ENCODE measurements at places on chromosomes 3 and 15.

GRCh38 chr3:196631682-196632045, 7.8 kb upstream of the NRROS start:
- DNase-seq = no peak

- no peak for DNase-seq
Measured at GRCh38 chr3:182786564-182787196, 6.6 kb upstream of the ATP11B start.

- no peak for DNase-seq
Measured at GRCh38 chr3:112984485-112984884, 6.3 kb upstream of the GTPBP8 start.

DNA sequence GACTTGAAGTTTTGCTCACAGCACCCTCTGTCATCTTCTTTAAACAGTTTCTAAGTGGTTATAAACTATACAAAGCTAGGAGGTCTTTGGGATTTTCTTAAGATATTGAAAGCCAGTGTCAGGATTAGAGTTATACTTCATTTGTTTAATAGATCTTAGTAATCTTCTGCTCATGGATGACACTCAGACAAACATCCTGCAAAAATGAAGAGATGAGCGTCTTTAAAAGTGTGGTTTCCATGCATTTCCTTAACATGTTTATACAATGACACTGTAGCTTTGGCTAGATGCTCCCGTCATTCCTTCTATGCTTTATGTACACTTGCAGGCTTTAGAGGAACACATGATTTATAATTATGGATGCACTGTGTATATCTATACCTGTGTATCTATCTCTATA, 182.2 kb downstream of the NAALADL2 start:
- no peak for DNase-seq

GRCh38 chr15:62765916-62766315, 276.6 kb upstream of the TPM1 start:
- DNase-seq = no peak

- no peak for DNase-seq
Measured at GRCh38 chr15:26294059-26294689, 431.0 kb upstream of the ATP10A start.

GRCh38 chr3:187040516-187041361, 98.6 kb downstream of the RPL39L start:
- DNase-seq = no peak

- no peak for DNase-seq
Measured at GRCh38 chr3:148205977-148206376, 491.7 kb upstream of the AGTR1 start.

DNA sequence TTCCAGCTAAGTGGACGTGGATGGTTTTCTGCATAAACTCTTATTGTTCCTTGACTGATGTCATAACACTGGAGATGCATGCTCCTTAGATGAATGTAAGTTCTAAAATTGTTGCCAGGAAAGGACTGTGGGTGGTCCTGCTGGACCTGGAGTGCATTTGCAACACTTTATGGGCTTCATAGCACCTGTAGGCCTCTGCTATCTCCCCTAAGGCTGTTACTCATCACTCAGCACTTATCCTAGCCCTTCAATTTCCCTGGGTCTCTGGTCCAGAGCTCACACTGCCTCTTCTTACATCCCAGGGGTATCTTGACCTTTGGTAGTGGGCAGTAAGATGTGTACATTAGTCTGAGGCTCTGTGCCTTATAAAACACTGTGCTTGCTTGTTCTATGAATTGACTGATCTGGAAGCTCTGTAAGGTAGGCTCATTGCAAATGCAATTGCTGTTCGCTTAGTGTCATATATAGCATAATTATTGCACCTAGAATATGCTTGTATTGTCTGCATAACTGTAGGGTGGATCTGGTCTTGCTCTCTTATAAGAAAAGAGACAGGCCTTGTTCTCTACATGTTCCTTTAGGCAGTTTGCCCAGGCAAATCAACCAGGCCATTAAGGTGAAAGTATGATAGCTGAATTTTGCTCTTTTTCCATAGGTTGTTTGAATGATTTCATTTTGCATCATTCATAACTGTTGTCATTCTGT, 35.8 kb downstream of the SLCO3A1 start:
- no peak for DNase-seq

GRCh38 chr3:169404520-169404890, 259.0 kb downstream of the MECOM start:
- no peak for DNase-seq

DNA sequence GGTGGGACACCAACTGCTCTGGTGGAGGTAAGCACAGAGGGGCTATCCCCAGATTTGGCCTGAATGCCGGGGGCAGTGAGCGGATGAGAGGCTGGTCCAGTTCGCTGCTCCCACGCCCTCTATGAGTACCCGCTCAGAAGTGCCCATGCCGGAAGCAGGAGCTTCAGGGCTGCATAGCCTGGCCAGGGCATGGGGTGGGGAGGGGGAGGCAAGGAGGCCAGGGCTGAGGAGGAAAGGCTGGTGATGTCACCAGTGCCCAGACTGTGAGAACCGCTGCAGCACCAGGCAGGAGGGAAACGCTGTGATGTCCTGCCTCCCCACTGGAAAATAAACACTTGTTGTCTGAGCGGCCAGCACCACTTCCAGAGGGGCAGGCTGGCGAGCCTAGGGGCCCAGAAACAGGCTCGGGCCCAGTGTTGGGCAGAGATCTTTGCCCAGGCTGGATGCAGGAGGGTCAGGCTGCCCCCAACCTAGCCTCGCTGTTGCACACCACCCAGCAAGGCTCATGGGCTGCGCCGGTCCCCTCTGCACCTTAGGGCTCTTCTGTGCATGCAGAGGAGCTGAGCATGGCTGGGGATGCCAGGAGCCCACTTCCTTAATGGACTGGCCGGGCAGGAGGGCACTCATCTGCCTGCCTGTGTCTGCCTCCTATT, 10.9 kb upstream of the DLL4 start:
- no peak for DNase-seq

DNA sequence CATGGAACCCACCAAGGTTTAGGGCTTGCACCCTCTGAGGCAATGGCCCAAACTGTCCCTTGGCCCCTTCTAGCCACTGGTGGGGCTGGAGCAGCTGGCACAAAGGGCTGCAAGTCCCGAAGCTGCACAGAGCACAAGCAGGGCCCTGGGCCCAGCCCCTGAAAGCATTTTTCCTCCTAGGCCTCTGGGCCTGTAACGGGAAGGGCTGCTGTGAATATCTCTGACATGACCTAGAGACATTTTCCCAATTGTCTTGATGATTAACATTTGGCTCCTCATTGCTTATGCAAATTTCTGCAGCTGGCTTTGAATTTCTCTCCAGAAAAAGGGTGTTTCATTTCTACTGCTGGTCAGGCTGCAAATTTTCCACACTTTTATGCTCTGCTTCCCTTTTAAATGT, 151.5 kb upstream of the CADPS start:
- DNase-seq = no peak

GRCh38 chr3:104460477-104461406, 906.0 kb upstream of the ALCAM start:
- no peak for DNase-seq

DNA sequence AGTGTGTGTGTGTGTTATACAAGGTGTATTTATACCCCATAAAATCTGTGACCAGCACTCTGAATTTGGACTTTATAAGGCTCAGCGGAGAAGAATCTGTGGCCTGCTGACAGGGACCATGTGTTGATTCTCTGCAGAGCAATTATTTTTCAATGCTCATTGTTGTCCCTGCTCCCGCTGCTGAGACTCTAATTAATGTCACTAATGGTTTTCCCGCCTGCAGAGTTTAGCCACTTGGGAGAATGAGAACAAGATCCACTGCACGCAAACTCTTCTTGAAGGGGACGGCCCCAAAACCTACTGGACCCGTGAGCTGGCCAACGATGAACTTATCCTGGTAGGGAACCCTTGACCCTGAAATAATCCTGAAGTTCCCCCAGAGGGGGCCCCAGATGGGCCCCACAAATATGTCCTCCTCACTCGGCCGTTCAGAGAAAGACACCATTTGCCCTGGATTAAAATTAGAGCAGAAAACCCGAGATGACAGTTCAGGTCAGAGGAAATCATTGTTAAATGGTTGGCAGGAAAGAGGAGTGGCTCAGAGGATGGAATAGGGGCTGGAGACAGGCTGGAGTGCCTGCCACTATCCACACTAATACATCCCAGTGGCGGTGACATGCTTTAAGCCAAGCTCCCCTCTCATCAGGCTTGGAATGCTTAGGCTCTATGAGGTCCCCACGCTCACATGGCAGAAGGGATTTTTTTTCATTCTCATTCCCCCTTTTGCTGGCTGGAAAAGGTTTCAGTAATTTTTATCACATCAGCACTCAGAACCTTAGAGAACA, 3.3 kb downstream of the CRABP1 start:
- no peak for DNase-seq

- no peak for DNase-seq
Measured at GRCh38 chr3:99186016-99186415, 284.5 kb upstream of the DCBLD2 start.

DNA sequence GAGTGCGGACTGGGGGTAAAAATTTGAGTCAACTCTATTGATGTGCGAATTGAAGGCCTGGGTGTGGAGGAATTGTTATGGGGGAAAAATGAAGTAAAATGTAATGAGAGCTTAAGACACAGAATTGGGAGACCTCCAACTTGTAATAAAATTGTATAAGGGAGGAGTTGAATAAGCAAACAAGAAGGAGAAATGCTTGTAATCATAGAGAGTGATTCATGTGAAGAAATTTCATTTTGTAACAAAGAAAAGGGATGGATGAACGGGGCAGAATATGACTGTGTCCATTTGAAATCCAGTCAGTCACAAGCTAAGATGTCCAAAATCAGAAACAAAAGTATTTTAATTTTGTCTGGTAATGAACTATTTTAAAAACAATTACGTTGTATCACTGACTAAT, 552.3 kb downstream of the NAALADL2 start:
- DNase-seq = no peak

DNA sequence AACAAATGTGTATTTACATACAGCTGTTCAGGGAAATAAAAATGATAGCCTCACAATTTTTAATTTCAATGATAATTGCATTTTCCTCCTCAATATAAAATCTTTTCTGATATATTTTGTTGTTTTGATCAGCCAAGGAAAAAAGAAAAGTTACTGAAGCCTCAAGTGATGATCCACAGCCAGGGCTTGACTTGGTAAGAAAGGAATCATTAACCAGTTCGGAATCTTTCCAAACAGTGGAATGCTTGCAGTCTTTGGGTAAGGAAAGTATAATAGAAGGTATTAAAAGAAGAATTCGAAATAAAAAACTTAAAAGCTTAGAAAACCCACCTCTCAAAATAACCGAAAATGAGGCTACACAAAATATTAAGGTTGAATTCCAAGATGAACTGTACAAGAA, 1.0 kb downstream of the TOPAZ1 start:
- no peak for DNase-seq

GRCh38 chr3:132164469-132165092, 129.8 kb upstream of the CPNE4 start:
- no peak for DNase-seq

Measured in NCI-H187 treated with DMSO at 0.1 percent for 48 hours (cell line).